Hematopoietic multipotent progenitor cell treated with erythropoietin and hydrocortisone succinate and interleukin-3 and kit ligand, for 4 days (in vitro differentiated cells): ENCODE measurements at places on chromosomes 13 and 19.

DNA sequence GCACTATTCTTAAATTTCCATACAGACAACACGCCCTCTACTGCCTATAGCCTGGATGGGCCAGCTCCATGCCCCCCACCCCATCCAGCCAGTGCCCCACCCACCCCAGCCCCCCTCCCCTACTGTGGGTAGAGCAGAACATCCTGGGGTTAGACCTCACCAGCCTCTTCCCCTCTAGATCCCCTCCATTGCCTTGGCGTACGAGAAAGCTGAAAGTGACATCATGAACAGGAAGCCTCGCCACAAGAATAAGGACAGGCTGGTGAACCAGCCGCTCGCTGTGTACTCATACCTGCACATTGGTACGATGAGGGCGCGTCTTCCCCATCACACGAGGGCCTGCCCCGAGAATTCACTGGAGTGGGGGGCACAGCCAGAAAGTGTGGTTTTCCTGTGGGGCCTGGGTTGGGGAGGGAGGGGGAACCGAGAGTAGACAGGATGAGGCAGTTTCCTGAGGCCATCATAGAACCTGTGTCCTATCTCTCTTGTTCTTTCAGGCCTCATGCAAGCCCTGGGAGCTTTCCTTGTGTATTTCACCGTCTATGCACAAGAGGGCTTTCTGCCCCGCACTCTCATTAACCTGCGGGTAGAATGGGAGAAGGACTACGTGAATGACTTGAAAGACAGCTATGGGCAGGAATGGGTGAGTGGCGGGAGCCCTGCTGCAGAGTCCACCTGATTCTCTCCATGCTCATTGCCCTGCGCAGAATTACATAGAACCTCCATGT, 29.1 kb downstream of the ATP12A start:
- DNase-seq = peak; percentile 73

DNA sequence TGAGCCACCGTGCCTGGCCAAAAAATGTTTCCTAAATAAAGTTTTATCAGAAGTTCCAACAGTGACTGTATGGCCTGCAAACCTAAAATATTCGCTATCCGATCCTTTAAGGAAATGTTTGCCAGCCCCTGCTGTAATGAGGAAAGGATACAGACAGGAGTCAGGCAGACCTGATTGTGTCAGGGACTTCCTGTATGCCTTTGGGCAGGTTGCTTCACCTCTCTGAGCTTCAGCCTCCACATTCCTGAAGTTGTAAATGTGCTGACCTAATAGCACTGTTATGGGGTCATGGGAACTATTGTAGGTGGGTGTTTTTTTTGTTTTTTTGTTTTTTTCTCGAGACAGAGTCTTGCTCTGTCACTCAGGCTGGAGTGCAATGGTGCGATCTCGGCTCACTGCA, 6.2 kb downstream of the ABHD8 start:
- DNase-seq = no peak

DNA sequence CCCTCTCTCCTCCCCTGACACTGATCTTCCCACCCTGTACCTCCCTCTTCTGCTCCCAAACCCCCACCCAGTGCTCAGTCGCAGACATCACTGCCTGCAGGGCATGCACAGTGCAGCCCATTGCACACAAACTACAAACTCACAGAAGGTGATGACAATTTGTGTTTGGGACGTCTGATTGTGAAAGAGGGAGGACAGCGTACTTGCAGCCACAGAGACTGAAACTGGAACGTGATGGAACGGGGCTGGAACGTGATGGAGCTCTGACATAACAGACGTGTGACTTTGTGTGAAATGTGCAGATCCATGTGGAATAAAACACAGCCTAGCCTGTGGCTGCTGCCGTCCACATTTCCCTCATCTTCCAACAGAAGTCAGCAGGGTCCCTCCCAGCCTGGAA, 57.3 kb upstream of the CEACAM8 start:
- DNase-seq = no peak

DNA sequence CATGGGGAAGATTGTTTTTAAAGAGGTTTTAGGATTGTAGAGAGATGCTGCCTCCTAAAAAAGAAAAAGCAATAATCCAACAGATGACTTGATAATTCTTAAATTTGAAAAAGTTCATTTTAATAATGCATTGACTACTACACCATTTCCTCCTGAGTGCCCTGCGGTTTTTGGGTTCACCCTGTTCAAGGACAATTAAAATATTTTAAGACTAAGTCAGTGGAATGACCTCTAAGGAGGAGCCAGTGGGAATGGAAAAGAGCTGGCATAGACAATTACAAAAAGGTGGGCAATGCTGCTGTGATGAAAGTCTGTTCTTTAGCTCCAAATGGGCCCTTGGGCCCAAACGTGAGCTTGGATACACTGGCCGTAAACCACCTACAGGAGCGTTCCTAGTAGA, 217.8 kb downstream of the LHFPL6 start:
- no peak for DNase-seq

DNA sequence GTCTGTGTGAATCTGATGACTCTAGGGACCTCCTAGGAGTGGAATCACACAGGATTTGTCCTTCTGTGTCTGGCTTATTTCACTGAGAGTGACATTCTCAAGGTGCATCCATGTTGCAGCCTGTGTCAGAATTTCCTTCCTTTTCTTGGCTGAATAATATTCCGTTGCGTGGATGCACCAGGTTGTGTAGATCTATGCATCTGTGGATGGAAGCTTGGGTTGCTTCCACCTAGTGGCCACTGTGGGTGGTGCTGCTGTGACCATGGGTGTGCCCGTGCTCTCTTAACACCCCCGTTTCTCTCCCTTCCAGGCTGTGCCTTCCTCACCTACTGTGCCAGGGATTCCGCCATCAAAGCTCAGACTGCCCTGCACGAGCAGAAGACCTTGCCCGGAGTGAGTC, 26.2 kb downstream of the CELF5 start:
- peak; percentile 59 for DNase-seq

GRCh38 chr19:50030225-50030624, 4.4 kb downstream of the ZNF473 start:
- peak; percentile 48 for DNase-seq

DNA sequence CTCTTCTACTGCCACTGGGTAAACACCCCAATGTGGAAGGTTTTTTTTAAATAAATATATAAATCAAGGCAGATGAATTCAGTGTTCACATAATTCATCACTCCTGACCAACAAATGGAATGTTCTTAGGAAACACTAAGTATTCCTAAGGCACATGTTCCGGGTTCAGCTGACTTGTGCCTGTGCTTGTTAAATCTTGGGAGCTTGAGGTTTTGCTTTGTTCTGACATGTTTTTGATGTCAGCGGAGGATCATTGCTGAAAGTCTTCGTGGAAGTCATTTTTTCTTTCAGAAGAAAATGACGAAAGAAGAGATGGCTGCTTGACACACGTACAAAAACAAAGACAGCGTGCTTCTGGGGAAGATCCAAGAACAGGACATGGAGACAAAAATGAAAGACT, 185.8 kb downstream of the MZT1 start:
- no peak for DNase-seq

DNA sequence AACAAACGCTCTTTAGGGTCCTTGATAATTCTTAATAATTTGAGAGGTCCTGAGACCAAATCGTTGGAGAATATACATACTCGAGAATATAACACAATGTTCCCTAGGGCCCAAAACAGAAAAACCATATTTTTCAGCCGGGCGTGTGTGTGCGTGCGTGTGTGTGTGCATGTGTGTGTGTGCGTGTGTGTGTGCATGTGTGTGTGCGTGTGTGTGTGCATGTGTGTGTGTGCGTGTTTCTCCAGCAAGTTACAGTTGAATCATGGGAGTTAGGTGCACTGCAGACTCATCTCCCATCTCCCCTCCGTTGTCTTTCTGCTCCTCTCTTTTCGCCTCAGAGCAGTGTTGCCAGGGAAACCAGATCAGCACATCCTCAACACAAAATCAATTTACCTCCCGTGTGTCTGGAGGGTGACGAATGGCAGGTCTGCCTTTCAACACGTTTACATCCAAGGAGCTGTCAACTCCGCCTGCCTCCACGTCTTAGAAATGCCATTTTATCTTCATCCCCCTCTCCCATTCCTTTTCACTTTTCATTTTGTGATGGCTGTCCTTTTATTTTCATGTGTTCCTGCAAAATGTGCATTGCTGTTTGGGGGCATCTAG, 8.3 kb upstream of the PNMA8B start:
- DNase-seq = no peak

- DNase-seq = no peak
These were observed 12.9 kb downstream of the SAE1 start for GRCh38 chr19:47143322-47144073.

DNA sequence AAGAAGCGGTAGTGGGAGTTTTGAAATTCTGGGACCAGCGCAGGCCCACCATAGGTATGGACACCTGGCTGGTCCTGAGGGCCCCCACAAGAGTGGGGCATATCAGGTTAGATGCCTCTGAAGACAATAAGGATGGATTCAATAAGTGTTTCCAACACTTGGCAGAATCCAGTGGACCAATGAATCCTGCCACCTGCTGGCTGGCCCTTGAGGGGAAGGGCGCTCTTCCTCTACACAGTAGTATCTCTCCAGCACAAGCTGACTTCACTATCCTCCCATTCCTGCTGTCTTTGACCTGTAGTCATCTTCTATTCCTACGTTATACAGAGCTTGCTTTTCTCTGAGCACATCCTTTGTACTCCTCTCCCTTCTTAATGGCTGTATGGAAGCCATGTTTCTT, 199.7 kb upstream of the TSHZ3 start:
- peak; percentile 22 for DNase-seq
